ENCODE measurements at places on chromosomes 13 and 19. TPM values are rescaled to one million over a fixed set of nuclear protein-coding genes. Genes with fewer than 3 reads are reported as not detected.

EHD2 gene
- 10.8 TPM for total RNA-seq

ZNF492 gene
- 0.61 TPM for total RNA-seq

YJEFN3 gene
- total RNA-seq = 10.6 TPM

SYNGR4 gene
- not detected for total RNA-seq

FUT3 gene
- 276 TPM for total RNA-seq

ZNF575 gene
- 18.2 TPM for total RNA-seq

CERS1 gene
- total RNA-seq = 1.3 TPM

DOCK9 gene
- total RNA-seq = 52.0 TPM

SOX1 gene
- total RNA-seq = not detected

BEST2 gene
- total RNA-seq = 29.0 TPM

LSR gene
- total RNA-seq = 289 TPM

UBE2L5 gene
- not detected for total RNA-seq

PTGIR gene
- total RNA-seq = 2.1 TPM

IL17D gene
- total RNA-seq = 0.41 TPM

ZFP14 gene
- 5.0 TPM for total RNA-seq

CEACAM19 gene
- total RNA-seq = 8.0 TPM

SIGLEC12 gene
- total RNA-seq = 0.22 TPM

ZNF730 gene
- 0.60 TPM for total RNA-seq

PSPN gene
- total RNA-seq = 2.0 TPM

SMAD9 gene
- 21.6 TPM for total RNA-seq

MISP gene
- total RNA-seq = 361 TPM

CYP4F12 gene
- 62.8 TPM for total RNA-seq

TTYH1 gene
- 1.3 TPM for total RNA-seq

PROZ gene
- total RNA-seq = not detected

SYT3 gene
- 1.2 TPM for total RNA-seq

CYP2A6 gene
- total RNA-seq = not detected

PGLYRP1 gene
- total RNA-seq = not detected

ADAMTSL5 gene
- total RNA-seq = 3.3 TPM

GPR12 gene
- total RNA-seq = not detected

NLRP4 gene
- not detected for total RNA-seq

C1QTNF9B gene
- not detected for total RNA-seq

C13orf46 gene
- 1.8 TPM for total RNA-seq

SLC8A2 gene
- total RNA-seq = 17.5 TPM

UHRF1 gene
- 3.2 TPM for total RNA-seq

ZNF888 gene
- total RNA-seq = 9.8 TPM

KLHL1 gene
- total RNA-seq = not detected
